ENCODE measurements at places on chromosomes 2 and 18. TPM values are rescaled to one million over a fixed set of nuclear protein-coding genes. Genes with fewer than 3 reads are reported as not detected.

DNA sequence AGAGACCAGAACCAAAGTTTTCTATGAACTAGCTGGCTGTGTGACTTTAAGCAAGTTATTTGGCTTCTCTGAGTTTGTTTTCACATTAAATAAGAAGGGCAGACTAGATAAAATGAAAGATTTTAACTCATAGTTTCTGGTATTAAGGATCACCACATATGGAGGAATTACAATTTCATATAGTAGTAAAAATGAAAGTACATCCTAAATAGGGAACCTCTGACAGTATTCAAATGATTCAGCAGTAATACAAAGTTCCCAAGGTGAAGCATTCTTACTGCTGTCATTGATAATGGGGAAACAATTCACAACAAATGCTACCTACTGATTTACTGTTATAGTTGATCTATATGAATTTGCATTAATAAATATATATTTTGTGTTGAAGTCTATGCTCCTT is 170.3 kb upstream of the VRK2 start:
- no peak for DNase-seq

GRCh38 chr2:107466984-107467773 is 359.5 kb upstream of the RGPD4 start:
- no peak for DNase-seq

- peak; percentile 65 for DNase-seq
These were observed 39.0 kb upstream of the MAL start for GRCh38 chr2:94986392-94986963.

- peak; percentile 87 for DNase-seq
These were observed 37.8 kb downstream of the GATA6 start for GRCh38 chr18:22207021-22207758.

DNA sequence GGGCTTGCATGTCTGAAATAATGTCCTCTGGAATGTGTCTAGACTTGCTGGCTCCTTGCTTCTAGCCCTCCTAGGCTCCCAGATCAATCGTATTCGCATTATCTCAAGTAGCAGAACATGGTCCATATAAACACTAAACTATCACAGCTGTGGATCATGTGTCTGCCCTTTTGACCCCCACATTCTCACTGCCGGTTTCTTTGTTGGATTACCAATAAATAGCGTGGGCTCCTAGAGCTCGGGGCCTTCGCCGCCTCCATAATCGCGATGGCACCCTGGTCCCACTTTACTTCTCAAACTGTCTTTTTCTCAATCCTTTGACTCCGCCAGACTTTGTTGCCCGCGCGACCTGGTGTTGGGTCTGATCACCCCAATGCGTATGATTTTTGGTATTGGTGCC is 6.3 kb upstream of the SCYGR8 start:
- peak; percentile 12 for DNase-seq

- peak; percentile 84 for DNase-seq
These were observed 2.0 kb downstream of the FMNL2 start for GRCh38 chr2:152336854-152337510.

Gene KATNAL2
- 2.9 TPM for total RNA-seq

Gene PFN4
- total RNA-seq, result 0.64 TPM

Measured in fibroblast of villous mesenchyme (primary cell).